ENCODE measurements at places on chromosomes 6 and 20.
A peak's percentile ranks its signal among the peaks of the same experiment; 100 is the strongest.

DNA sequence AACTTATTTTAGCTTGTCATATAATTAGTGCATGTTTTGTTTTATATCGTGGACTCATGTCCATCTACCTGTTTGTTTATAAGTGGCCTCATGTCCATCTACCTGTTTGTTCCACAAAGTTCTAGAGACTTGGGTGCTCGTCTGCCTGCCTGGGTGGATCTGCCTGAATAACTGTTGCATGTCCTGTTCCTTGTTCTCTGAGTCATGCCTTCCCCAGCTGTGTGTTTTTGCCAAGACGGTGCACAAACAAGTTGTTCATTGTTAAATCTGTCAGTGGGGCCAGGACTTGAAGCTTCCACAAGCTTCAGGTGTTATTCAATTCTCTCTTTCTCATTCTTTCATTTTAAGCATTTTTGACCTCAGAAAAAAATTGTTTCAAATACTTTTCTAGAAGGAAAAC is 358.0 kb upstream of the CITED2 start:
- no peak for DNase-seq

DNA sequence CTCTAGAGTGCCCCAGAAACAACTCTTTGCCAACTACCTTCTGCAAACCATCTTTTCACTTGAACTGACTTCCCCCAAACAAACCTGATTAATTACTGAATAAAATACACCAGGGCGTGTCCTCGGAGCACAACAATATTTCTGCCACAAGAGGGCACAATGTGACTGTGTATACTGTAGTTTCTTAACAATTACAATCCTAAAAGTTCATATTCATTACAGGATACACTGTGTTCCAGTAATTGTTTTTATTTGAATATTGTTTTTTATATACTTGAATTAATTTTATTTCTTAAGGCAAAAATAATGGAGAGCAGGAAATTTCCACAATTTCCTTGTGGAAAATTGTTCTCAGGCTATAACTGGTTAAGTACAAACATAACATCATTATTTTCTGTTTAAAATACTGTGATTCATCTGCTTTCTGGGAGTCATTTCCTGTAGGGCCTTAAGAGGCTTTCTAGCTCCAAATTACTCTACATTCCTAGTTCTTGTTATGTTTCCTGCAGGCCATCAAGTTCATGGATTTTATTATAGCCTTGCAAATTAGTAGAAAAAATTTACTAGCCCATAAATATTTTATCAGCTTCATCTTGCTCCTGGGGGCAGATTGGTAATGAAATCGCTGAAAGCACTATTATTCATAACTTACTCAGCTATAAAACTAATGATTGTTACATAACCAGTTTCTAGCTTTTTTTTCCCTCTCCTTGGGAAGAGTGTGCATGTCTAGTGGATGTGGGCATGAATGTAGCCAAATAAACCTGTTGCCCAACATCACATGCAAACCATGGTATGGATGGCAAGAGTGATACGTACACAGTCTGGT is 51.9 kb upstream of the SLC22A16 start:
- peak; percentile 54 for DNase-seq

DNA sequence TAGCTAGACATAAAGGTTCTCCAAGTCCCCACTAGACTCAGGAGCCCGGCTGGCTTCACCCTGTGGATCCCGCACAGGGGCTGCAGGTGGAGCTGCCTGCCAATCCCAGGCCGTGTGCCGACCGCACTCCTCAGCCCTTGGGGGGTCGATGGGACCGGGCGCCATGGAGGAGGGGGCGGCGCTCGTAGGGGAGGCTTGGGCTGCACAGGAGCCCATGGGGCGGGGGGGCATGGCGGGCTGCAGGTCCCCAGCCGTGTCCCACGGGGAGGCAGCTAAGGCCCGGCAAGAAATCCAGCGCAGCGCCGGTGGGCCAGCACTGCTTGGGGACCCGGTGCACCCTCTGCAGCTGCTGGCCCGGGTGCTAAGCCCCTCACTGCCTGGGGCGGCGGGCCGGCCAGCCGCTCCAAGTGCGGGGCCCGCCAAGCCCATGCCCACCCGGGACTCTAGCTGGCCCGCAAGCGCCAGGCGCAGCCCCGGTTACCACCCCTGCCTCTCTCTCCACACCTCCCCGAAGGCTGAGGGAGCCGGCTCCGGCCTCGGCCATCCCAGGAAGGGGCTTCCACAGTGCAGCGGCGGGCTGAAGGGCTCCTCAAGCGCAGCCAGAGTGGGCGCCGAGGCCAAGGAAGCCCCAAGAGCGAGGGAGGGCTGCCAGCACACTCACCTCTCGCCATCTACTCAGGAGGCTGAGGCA is 26.5 kb upstream of the ID1 start:
- DNase-seq = no peak

DNA sequence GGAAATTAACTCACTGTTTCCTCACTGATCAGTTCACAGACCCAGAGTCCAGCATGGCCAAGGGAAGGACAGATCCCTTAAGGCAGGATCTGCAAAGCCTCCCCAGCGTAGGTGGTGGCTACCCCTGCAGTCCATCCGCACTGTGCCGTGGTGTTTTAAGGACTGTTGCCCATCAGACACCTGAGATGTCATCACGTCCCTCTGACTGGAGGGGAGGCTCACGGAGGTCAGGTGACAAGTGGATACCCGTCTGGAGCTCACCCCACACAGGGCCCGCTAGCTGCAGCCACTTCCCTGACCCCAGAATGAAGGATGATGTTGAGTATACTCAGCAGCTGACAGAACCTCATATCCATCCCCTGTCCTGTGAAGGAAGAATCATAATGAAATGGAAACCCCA is 161.8 kb upstream of the GGTLC1 start:
- DNase-seq = no peak

DNA sequence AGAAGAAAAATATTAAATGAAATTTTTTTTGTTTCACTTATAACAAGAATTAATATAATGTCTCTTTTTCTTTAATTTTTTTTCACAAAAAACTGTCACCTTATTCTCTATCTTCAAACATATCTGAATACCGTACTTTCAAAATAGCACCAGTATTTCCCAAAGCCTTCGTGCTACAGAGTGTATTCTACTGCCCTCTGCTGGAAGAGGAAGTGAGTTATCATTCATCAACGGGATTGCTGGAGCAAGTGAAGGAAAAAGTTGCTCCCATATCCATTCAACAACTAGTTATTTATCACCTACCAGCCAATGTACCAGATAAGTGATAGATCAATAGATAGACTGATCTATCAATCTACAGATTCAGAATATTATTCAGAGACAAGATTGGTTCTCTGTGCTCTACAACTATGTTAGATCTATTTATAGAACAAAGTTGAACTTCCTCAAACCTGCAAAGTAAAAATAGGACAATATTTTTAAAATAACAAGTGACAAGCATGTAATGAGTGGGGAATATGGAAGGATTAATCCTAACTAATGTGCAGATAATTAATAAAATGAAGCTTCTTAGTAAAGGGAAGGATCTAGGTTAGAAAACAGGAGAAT is 26.7 kb upstream of the TFAP2B start:
- DNase-seq = peak; percentile 73

GRCh38 chr20:57065646-57066045 is 200.8 kb downstream of the BMP7 start:
- DNase-seq = no peak

- no peak for DNase-seq
Measured at GRCh38 chr20:36645998-36646397, at the start of gene SLA2. TSS of gene SLA2 (minus strand) at chr20:36646196. CDS start at chr20:36641335, 4,861 bp downstream.

GRCh38 chr20:35276408-35276807 is 1.5 kb downstream of the MMP24OS start:
- no peak for DNase-seq

DNA sequence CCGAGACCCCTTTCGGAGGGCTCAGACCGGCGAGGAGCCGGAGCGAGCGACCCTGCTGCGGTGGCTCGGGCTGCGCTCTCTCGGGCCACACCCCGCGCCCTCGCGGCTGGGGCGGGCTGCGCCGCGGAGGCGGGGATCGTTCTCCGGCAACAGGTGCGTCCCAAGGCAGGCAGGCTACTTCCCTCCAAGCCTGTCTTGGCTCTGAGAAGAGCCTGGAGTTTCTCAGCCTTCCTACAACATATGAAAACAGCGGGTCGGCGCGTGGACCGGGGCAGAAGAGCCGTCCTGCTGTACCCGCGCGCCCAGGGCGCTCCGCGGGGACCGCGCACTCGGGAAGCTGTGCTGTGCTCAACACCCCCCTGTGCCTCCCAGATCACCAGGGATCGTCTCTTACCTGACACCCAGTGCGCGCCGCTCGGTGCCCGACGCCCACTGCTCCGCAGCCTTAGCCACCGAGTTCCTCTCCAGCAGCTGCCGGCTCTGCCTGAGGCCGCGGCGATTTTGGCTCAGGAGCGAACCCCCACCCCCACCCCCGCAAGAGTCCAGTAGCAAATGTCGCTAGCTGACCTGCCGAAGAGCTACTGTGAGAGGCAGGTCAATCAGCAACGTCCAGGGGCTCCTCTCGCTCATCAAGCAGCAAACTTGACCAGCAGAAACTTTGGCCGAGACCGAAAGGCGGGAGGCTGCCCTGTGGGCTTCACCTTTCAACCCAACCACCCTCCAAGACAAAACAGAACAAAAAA is 3.7 kb upstream of the OLIG3 start:
- no peak for DNase-seq

DNA sequence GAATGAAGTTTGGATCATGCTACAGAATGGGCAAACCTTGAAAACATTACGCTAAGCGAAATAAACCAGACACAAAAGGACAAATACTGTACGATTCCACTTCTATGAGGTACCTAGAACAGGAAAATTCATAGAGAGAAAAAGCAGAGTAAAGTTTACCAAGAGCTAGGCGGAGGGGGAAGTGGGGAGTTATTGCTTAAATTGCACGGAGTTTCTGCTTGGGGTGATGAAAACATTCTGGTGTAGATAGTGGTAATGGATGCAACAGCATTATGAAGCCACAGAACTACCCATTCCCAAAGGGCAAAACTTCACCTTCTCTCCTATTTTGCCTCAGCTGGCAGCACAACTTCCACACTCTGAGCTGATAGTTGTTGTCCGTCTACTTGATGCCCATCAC is 6.4 kb upstream of the PDYN start:
- no peak for DNase-seq

- no peak for DNase-seq
Measured at GRCh38 chr6:28655164-28655563, 129.5 kb downstream of the GPX5 start.

- DNase-seq = no peak
Measured at GRCh38 chr20:1371830-1372539, 20.9 kb downstream of the FKBP1A start.

DNA sequence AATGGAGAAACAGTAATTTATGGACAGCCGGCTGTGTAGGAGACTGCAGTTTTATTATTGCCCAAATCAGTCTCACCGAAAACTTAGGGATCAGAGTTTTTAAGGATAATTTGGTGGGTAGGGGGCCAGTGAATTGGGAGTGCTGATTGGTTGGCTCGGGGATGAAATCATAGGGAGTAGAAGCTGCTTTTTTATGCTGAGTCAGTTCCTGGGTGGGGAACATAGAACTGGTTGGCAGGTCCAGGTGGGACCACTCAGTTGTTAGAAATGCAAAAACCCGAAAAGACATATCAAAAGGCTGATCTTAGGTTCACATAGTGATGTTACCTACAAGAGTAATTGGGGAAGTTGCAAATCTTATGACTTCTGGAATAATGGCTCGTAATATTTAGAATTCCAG is 59.3 kb downstream of the DOP1A start:
- DNase-seq = no peak

DNA sequence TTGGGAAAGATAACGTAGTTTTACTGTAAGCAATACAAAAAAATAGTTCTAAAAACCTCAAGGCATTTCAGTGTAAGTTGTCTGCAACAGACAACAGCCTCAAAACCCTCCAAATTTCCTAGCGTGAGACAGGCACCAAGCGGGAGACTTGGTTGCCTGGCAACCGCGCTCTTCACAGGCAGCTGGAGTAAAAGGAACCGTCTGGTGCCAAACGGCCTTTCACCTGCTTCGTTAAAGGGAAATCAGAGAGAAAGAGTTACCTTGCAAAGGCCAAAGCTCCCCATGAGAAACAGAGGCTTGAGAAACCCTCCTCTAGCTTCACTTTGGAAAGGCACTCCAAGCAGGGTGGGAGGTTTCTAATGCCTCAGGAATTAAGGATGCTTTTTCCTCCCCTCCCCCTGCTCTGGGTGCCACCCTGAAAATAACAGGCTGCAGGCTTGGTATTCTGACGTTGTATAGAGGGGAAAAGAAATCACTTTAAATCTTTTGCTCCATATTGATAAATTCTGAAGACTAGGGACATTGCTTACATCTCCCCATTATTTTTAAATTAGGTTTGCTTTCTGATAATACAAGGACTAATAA is 129.7 kb upstream of the UFL1 start:
- DNase-seq = peak; percentile 51

- no peak for DNase-seq
Measured at GRCh38 chr20:34750484-34750883, 46.3 kb downstream of the TP53INP2 start.

DNA sequence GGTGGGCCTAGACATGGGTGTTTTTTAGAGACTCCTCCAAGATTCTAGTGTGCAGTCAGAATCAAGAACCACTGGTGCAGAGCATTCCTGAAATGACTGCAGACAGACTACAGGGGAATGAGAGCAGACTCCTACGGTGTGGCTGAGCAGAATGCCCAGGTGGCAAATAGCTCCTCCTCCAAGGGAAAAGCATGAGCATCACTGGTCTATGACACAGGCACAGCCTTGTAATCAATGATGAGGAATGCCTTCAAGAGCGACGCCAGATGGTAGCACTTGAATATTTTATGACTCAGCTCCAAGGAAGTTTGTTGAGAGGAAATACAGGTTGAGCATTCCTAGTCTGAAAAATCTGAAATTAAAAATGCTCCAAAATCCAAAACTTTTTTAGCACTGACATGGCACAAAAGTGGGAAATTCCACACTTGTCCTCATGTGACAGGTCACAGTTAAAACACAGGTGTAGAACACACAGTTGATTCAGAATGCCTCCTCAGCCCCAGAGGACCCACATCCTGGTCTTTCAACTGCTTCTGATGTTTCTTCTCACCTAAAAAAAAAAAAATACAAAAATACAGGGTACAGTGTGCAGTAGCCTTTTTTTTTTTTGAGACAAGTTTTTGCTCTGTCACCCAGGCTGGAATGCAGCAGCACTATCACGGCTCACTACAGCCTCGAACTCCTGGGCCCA is 10.6 kb upstream of the FAM8A1 start:
- peak; percentile 79 for DNase-seq

GRCh38 chr20:62401331-62401779 is 5.7 kb downstream of the CABLES2 start:
- no peak for DNase-seq

- DNase-seq = no peak
Measured at GRCh38 chr20:50510706-50511542, 741 bp downstream of the PTPN1 start.

DNA sequence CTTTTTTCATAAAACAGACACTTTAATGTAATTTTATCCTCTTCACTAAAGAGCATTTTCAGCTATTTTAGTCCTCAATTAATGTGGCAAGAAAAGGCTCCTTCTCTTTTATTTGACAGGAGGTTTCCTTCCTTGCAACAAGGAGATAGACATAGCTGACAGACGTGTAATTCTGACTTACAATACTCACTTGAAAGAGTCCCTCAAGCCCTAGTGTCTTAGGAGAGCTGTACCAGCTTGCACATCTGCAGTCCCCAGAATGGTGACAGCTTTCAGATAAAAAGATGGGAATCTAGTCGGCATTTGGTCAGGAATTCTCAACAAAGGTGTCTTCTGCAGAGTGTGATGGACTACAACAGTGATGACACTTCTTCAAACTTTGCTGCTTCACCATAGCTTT is 603.7 kb upstream of the PTCHD4 start:
- DNase-seq = no peak
